ENCODE measurements at places on chromosomes 13 and 19.
A peak's percentile ranks its signal among the peaks of the same experiment; 100 is the strongest.

DNA sequence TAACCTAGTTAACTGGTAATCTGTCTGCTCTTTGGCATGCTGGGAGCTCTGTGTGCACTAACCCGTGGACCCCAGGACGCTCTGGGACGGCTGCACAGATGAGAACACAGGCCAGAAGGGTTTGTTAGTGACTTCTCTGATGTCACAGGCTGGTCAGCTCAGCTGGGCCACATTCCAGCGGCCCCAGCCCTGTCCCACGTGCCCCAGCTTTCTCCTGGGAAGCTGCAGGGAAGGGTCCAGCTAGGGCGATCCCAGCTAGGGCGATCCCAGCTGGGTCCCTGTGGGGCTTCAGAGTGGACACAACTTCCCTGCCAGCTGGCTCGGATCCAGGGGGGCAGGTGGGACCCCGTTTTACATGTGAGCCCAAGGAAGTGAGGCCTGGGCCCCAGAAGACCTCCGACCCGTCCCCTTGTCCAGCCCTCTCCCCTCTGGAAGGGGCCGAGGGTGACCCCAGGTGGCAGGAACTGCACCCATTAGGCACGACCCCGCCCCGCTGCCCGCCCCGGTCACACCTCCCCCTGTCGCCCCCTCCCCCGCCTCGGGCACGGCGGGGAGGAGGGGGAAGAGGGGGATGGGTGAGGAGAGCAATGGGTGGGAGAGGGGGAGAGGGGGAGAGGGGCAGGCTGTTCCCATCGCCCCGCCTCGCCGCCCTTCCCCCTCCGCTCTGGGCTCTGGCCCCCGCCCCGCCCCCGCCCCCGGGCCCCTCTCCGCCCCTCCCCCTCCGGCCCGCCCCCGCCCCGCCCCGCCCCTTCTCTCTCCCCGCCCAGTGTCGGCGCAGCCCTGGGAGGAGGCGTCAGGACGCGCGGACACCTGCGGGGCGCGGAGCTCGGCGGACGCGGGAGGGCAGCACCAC is 75.2 kb upstream of the MCF2L start:
- peak; percentile 50 for DNase-seq

DNA sequence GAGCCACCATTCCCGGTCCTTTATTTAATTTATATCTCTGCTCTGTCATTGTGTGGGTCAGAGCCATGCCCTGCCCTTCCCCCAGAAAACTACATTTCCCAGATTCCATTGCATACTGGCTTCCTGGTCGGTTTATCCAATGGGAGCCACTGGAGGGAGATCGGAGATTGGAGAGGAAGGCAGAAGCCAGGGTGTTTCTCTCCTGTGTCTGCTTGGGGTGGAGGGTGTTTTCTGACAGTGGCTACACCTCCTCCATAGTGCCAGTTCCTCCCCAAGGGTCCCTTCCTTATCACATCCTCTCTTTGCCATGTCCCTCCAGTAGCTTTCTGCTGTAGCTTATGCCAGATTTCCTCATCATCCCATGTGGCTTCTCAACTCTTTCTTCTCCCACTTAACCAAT is 19.0 kb downstream of the OLFM2 start:
- DNase-seq: no peak

GRCh38 chr13:46624353-46624752 is 71.4 kb downstream of the LRCH1 start:
- DNase-seq: no peak

GRCh38 chr19:19409631-19410030 is 4.2 kb downstream of the GATAD2A start:
- no peak for DNase-seq

DNA sequence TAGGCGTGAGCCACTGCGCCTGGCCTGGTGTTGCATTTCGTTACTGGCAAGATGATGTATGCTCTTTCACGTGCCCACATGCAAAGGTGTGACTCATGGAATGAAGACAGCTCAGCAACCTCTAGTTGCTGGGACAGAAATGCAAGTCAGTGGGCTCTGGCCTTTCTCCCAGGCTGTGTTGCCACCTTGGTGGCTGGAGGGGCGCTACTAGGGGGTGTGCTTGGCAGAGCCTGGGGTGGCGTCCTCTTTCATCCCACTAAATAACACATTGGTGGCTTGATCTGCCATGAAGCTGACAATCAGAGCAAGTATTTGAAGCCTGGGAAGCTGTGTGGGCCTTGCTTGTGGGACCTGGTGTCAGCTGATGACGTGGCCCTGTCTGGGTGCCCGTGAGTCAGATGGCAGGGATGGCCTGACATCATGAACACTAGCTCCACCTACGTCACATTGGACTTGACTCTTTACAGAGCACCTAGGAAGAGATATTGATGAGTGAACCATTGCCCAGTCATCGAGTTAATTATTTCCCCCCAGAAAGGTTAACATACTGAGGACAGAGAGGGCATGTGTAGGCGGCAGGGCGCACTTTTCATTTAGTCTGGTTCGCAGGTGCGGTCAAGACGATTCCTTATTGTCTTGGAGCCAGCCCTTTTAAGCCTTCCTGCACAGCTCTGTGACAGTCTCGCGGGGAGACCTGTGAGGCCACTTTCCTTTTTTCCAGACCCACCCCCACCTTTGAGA is 154.2 kb downstream of the TM9SF2 start:
- DNase-seq: no peak

DNA sequence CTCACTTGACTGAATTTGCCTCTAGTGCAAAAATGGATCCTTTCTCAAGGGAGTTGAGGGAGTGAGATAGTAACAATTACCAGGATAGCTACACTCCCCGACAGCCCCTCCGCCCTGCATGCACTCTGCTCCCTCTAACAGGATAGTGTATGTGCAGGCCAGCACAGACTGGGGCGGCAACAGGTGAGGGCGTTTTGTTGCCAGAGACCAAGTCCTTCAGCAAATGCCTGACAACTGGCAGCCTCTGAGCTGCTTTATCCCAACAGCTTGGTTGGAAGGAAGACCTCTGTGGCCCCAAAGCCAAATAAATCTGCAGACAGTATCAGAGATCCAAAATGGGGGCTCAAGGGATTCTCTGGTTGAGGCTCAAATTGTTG is 86.6 kb downstream of the SLC7A1 start:
- DNase-seq: no peak

GRCh38 chr13:110641055-110642015 is 26.0 kb downstream of the NAXD start:
- no peak for DNase-seq

DNA sequence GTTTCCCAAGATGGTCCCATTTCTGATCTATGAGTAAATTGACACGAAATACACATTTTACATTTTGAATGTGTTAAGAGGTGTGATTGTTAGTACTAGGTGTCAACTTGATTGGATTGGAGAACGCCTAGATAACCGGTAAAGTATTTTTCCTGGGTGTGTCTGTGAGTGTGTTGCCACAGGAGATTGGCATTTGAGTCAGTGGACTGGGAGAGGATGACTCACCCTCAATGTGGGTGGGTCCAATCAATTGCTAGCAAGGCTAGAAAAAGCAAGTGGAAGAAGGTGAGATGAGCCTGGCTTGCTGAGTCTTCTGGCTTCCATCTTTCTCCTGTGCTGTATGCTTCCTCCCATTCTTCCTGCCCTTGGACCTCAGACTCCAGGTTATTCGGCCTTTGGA is 960.7 kb upstream of the PCDH9 start:
- no peak for DNase-seq

DNA sequence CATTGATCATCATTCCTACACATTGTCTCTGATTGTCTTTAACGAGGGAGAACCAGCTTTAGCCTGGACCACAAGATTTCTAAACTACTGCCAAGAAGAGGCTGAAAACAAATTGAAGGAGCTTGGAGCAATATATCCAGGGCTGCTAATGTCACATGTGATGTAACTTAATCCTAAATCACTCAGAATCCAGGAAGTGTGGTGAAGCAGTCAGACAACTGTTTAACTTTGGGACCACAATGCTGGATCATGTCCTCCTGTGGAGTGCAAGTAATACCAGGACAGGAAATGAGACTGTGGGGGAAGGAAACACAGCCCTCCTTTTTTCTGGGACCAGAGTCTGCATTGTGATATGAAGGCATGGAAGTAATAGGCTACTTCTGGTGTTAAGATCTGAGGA is 430.2 kb downstream of the KCTD12 start:
- no peak for DNase-seq

DNA sequence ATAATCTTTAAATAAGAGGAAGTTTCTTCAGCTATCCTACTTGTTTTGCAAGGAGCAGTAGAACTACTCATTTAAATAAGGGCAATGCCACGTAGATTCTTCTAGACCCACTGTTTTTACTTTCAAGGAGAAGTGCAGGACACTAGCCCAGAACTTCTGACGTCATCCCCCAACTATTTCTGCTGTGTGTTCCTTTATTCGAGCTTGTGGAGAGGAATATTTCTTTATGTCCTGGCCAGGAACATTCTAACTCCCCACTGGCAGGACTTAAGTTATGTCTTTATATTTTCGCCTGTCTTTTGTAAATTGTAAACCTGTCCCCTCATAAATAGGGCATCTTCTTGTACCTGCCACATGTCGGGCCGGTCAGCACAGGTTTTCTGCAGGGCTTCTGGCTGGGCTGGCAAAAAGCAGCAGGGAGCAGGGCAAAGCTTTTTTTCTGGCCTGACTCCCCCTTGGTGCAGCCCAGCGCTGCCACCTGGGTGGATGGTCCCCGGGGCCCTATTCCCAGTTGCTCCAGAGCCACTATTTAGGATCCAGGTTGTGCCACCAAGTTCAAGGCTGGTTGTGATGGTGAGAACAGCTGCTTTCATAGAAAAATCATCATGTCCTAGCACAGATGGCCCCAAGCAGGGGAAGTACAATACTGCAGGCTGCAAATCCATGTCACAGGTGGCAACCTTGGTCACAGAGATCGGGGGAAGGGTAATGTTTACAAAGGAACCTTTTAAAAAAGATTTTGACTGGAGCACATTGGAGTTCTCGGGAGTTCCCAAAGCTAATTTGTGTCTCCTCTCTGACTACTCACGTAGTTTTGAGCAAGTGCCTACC is 1.8 kb downstream of the MBNL2 start:
- DNase-seq: peak; percentile 53

GRCh38 chr13:29991343-29991742 is 140.9 kb upstream of the UBL3 start:
- DNase-seq: no peak

DNA sequence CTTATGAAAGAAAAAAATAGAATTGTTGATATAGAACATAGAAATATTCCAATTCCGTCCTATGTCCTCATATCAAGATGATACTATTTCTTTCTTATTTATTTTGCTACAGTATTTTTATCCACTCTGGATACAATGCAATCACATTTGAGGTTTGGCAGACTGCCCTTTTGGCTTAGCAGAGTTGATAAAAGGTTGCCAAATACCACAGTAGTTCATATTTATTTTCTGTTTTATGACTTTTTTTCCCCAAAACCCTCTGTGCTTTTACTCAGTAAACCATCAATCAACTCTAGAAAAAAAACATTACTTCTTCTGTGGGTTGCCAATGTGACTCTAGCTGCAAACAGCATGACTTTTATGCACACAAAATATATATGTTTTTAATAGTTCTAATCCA is 424.5 kb downstream of the PCDH9 start:
- DNase-seq: no peak

- DNase-seq: no peak
Measured at GRCh38 chr19:42248270-42249148, 6.1 kb upstream of the GSK3A start.

- DNase-seq: no peak
Measured at GRCh38 chr13:106281426-106281825, 254.0 kb downstream of the EFNB2 start.

DNA sequence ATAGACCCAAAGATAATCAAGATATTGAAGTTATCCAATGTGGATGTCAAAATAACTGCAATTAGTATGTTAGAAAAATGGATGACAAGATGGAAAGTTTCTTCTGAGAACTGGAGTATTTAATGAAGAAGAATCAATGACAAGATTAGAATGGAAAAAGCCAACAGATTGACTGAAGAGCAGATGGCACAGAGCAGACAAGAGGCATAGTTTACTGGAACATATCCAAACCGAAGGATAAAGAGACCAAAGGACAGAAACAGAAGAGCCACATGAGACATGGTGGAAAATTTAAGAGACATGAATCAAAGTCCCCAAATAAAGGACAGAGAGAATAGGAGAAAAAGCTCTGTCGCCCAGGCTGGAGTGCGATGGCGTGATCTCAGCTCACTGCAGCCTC is 89.6 kb upstream of the RXFP2 start:
- DNase-seq: no peak

GRCh38 chr19:39054091-39054470 is 21.7 kb upstream of the FBXO27 start:
- DNase-seq: no peak

GRCh38 chr19:35488677-35489076 is 1.6 kb downstream of the KRTDAP start:
- DNase-seq: no peak

GRCh38 chr13:111326621-111326965 is 6.2 kb downstream of the TEX29 start:
- DNase-seq: no peak

- no peak for DNase-seq
Measured at GRCh38 chr13:40764587-40765403, 6.2 kb downstream of the MRPS31 start.

DNA sequence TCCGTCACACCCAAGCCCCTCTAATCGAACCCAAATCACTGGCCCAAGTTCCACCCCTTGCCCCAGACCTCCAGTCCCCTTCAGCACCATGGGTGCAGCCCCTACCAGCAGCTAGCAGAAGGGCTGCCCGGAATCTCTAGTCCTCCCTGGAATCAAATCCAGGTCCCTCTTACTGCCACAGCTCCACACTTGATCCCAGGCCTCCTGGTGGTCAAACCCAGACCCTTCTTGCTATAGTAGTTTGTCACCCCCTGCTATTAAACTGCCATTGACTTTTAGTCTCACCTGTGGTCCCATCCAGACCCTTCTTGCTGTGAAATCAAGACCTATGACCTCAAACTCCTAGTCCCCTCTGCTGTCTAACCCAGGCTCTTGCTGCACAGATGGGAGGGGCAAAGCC is 8.7 kb downstream of the HIPK4 start:
- no peak for DNase-seq

GRCh38 chr19:16327911-16328823 is 3.5 kb downstream of the KLF2 start:
- no peak for DNase-seq

DNA sequence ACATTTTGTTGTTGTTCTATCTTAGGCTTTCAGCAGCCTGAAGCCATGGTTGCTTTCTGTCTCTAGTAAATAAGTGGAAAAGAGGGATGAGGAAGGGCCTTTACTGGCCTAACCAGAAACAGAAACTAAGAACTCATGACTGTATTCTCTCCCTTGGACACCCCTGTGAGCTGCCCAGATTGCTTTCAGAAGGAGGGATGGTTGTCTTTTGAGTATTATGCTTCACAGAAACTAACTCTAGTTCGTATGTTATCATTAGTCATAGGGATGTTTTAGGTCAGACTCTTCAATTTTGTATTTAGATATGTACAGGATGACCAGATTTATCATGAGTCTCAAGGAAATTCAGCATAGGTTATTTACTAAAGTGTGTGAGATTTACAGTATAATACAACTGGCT is 17.5 kb downstream of the BORA start:
- no peak for DNase-seq

- DNase-seq: no peak
Measured at GRCh38 chr19:2461751-2462634, 5.2 kb upstream of the LMNB2 start.

- peak; percentile 34 for DNase-seq
Measured at GRCh38 chr19:45153339-45154063, 7.3 kb downstream of the NKPD1 start.

- DNase-seq: no peak
Measured at GRCh38 chr13:28584873-28585381, 74.0 kb upstream of the POMP start.
